ENCODE measurements at places on chromosomes 2 and 18.

- no peak for DNase-seq
These were observed 48.2 kb downstream of the DIS3L2 start for GRCh38 chr2:232009639-232010274.

- no peak for DNase-seq
These were observed 11.9 kb downstream of the ATG4B start for GRCh38 chr2:241649404-241649803.

DNA sequence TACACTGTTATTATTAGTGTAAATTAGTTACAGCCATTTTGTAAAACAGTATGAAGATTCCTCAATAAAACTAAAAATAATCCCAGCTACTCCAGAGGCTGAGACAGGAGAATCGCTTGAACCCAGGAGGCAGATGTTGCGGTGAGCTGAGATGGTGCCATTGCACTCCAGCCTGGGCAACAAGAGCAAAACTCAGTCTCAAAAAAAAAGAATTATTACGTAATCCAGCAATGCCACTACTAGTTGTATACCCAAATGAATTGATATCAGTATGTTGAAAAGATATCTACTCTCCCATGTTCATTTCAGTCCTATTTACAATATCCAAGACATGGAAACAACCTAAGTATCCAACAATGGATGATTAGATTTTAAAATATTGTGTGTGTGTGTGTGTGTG is 313.6 kb downstream of the EPHA4 start:
- no peak for DNase-seq

DNA sequence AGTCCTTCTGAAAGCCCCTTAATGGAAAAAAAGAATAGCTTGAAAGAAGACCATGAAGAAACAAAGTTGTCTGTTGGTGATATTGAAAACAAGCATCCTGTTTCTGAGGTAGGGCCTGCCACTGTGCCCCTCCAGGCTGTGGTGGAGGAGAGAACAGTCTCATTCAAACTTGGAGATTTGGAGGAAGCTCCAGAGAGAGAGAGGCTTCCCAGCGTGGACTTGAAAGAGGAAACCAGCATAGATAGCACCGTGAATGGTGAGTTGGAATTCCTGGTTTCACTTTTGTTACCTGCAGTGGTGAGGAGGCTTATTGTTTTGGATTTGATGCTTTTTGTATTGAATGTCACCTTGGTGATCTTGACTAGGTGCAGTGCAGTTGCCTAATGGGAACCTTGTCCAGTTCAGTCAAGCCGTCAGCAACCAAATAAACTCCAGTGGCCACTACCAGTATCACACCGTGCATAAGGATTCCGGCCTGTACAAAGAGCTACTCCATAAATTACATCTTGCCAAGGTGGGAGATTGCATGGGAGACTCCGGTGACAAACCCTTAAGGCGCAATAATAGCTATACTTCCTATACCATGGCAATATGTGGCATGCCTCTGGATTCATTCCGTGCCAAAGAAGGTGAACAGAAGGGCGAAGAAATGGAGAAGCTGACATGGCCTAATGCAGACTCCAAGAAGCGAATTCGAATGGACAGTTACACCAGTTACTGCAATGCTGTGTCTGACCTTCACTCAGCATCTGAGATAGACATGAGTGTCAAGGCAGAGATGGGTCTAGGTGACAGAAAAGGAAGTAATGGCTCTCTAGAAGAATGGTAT is 13.3 kb downstream of the SLC20A1 start:
- DNase-seq = no peak

Measured in NCI-H1417 (cell line).